ENCODE measurements at places on chromosomes 5 and 9.

DNA sequence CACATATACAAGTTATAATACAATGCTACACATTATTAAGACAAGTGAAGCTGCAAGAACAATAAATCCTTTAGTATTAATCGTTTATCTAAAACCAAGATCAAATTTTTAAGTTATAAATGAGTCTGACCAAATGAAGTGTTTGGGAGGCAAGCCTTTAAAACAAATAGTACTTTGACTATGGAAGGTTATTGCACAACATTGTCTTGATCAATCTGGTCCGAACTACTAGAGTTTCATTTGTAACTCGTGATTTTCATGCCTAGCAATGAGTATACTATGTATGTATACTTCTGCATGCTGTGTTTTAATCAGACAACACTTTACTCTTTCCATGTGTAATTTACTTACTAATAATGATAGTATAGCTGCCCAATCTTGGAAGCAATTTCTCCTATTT lies 87.2 kb upstream of the GOLGA1 start:
- DNase-seq, result no peak

GRCh38 chr5:166581826-166582225 lies 1709.6 kb upstream of the WWC1 start:
- DNase-seq, result no peak

DNA sequence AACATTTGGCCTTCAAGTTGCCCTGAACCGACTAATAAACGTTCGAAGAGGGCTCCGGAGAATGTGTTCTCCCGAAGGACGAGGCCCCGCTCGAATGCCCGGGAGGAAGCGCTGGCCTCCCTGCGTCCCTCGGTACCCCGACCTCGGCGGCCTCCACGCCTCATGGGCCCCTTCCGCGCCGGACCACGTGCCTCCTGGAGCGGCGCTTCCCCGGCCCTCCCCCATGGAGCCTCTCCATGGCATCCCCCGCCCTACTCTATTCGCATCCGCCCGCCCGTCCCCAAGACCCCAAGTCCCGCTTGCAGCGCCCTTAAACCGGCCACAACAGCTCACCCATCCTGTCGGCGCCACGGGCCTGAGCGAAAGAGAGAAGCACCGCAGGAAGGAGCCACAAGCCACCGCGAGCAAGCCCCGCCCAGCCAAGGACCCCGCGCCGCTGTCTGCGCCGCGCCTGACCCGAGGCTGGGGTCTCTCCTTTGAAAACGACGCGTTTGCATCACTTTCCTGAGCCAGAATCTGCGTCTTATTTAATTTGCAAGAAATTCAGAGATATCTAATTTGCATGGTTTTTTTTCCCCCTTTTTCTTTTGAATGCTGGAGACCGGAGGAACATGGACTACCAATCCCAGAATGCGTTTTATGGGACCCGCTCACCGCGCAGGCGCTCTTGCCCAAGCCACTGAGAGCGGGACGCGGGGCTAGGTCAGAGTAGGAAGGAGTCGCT lies at the start of gene RPS23:
TSS of gene RPS23 (minus strand) at position 368 of the 724 bp plus-strand sequence. CDS start at position 337, 31 bp downstream.
- DNase-seq, result peak; percentile 79

DNA sequence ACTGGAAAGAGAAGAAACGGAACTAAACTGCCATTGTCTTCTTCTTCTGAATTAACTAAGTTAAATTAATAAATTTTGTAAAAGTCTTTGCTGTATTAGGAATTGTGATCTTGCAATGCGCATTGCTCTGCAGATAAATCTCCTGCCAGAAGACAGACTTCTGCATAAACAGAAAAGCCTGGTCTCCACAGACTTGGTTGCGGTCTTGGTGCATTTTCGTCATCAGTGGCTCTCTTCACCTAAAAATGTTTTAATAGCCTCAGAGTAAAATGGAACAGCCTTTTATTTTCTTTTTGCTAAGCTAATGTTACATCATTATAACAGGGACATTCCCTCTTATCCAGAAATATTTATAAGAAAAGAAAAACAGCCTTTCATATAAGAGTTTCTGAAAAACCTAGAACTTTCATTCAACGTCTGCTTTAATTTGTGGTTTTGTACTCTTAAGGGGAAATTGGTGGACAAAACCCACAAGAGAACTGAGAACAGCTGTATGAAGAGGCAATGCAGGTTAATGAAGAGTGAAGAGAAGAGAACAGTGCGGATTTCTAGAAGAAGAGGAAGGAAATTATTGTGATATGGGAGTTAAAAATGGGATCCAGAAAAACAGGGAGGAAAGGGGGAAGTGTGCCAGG lies 10.1 kb downstream of the IFNA5 start:
- DNase-seq, result no peak

- no peak for DNase-seq
These were observed 303.9 kb downstream of the DOCK8 start for GRCh38 chr9:518540-518939.

GRCh38 chr5:137754961-137755762 lies 999 bp upstream of the HNRNPA0 start:
- no peak for DNase-seq

DNA sequence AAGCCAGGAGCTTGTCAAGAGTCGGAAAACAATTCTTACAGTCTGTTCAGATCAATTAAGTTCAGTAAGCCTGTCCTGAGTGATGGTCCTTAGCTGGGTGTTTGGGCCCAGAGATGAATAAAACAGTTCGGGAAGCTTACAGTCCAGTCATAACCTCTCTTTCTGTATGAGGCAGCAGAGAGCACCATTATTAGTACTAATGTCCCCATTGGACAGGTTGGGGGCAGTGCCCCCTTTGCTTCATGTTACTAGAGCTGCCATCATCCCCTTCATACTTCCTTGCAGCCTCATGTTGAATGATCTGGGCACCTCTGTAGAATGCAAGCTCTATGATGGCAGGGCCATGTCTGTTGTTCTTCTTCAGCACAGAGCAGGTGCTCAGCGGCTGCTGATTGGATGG lies 9.8 kb downstream of the DOCK2 start:
- DNase-seq, result no peak

DNA sequence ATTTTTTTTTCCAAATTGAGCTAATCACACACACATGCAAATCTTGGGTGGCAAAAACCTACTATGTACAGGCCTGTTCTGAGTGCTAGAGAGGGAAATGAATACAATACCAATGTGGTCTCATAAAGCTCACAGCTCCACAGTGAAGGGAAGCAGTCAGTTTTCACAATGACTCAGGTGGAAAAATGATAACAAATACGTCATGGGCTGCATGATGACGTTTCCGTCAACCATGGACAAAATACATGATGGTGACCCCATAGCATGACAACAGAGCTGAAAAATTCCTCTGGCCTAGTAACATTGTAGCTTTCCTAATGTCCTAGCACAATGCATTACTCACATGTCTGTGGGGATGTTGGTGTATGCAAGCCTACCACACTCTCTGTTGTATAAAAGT lies 252.5 kb downstream of the TRIM32 start:
- no peak for DNase-seq

- no peak for DNase-seq
These were observed 408.8 kb downstream of the ADGRV1 start for GRCh38 chr5:90967443-90967842.

- DNase-seq, result no peak
These were observed 92.9 kb upstream of the RASGRF2 start for GRCh38 chr5:80867233-80867632.

DNA sequence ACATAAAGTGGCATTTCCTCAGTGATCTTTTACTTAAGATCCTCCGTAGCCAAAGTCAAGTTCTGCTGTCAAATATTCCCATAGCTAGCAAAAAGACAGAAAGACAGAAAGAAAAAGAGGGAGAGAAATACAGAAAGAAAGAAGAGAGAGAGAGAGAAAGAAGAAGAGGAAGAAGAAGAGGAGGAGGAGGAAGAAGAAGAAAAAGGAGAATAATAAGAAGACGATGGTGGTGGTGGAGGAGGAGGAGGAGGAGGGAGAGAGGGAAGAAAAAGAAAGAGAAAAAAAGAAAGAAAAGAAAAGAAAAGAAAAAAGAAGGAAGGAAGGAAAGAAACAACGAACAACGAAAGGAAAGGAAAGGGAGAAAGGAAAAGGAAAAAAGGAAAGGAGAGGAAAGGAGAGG lies 54.1 kb downstream of the FAT2 start:
- no peak for DNase-seq

GRCh38 chr5:169164481-169164925 lies 136.4 kb downstream of the SLIT3 start:
- no peak for DNase-seq

DNA sequence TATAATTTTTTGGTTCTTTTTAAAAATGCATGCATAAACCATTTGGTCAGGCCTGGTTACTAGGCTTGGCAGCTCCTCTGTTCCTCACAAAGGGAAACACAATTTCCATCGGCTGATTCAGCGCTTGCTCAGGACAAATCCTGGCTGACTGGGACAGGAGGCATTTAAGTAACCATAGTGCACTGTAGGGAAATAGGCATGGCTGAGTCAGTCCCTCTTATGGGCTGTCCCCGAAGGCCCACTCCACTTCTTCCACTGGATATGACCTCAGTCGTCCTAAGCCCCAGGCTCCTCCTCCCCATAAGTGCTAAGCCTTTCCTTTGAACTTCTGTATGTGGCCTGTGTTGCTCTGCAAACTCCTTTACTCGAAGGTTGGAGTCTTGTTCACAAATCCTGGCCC lies 71.2 kb upstream of the GLIS3 start:
- no peak for DNase-seq

- no peak for DNase-seq
These were observed 39.3 kb downstream of the UBE2D2 start for GRCh38 chr5:139600336-139600949.

- no peak for DNase-seq
These were observed 26.2 kb downstream of the NIPAL4 start for GRCh38 chr5:157486221-157486681.

- DNase-seq, result no peak
These were observed 150.9 kb downstream of the ISOC1 start for GRCh38 chr5:129245489-129245888.

DNA sequence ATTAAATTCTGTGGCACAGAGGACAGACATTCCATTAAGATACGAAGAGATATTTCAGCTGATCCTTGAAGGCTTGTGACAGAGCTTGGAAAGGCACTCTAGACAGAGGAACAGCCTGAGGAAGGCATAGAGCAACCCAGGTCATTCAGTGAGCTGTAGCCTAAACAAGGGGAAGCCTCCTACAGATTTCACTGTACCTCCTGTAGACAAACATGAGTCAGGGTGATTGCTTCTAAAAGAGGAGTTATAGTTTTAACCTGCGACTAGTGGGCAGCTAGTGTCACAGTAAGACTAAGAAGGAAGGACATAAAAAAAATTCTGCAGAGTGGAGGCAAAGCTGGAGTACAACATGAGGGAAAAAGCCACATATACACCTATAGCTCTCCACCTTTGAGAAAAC lies 43.5 kb upstream of the ANKDD1B start:
- no peak for DNase-seq

- no peak for DNase-seq
These were observed 557.9 kb upstream of the GRAMD2B start for GRCh38 chr5:125865166-125865815.

- DNase-seq, result no peak
These were observed 259.4 kb downstream of the GADD45G start for GRCh38 chr9:89864257-89864656.

- no peak for DNase-seq
These were observed 17.4 kb upstream of the ASPN start for GRCh38 chr9:92499701-92500100.
